ENCODE measurements at places on chromosomes 6 and 20. TPM values are rescaled to one million over a fixed set of nuclear protein-coding genes. Genes with fewer than 3 reads are reported as not detected.

Gene ULBP3
- 1.9 TPM for total RNA-seq

Gene NKX2-4
- not detected for total RNA-seq

Gene ABHD16B
- total RNA-seq = not detected

Gene MLN
- not detected for total RNA-seq

Gene RAET1L
- total RNA-seq = not detected

Gene ARID1B
- 27.8 TPM for total RNA-seq

Gene ZSCAN12
- 4.6 TPM for total RNA-seq

Gene PDE10A
- total RNA-seq = 1.6 TPM

Gene CTAGE9
- total RNA-seq = not detected

Gene ZSWIM3
- 5.7 TPM for total RNA-seq

Gene GPLD1
- total RNA-seq = 2.5 TPM

Gene RAET1G
- total RNA-seq = not detected

Gene BCKDHB
- total RNA-seq = 17.4 TPM

Gene RUNX2
- total RNA-seq = 0.18 TPM

Gene SMLR1
- not detected for total RNA-seq

Gene TAGAP
- total RNA-seq = not detected

Gene RNF39
- total RNA-seq = 0.14 TPM

Gene CST5
- not detected for total RNA-seq

Gene FLRT3
- 3.2 TPM for total RNA-seq

Gene ENPP5
- 6.5 TPM for total RNA-seq

Gene NKAIN4
- total RNA-seq = 3.0 TPM

Gene C6orf141
- total RNA-seq = 8.7 TPM

Gene TFAP2D
- not detected for total RNA-seq

Gene LPA
- not detected for total RNA-seq

Gene ZSCAN23
- total RNA-seq = 6.5 TPM

Gene MUC22
- not detected for total RNA-seq

Gene BMP7
- total RNA-seq = 43.9 TPM

Gene SEL1L2
- total RNA-seq = not detected

Gene RIPPLY2
- total RNA-seq = 0.90 TPM

Gene FAM229B
- 11.5 TPM for total RNA-seq

Gene EDN3
- total RNA-seq = not detected

Gene PDRG1
- 8.4 TPM for total RNA-seq

Gene SLC13A3
- 6.9 TPM for total RNA-seq

Gene SLC17A3
- total RNA-seq = not detected

Gene POM121L2
- not detected for total RNA-seq

Gene TCP11
- total RNA-seq = 0.31 TPM

Gene LY86
- total RNA-seq = not detected

Gene FHL5
- total RNA-seq = not detected

Gene CCR6
- total RNA-seq = not detected

Gene FABP7
- 0.28 TPM for total RNA-seq

Gene B3GAT2
- total RNA-seq = 0.18 TPM

Gene TPD52L1
- 15.6 TPM for total RNA-seq

Gene GATA5
- total RNA-seq = 0.55 TPM

Gene SLPI
- not detected for total RNA-seq

Gene OR2B3
- not detected for total RNA-seq

Gene CYP39A1
- not detected for total RNA-seq

Gene TREML2
- total RNA-seq = not detected

Gene GTSF1L
- not detected for total RNA-seq

Gene PROCR
- 64.9 TPM for total RNA-seq

Gene HLA-DOA
- 6.1 TPM for total RNA-seq

Gene PTCRA
- total RNA-seq = not detected

Gene PRRC2A
- 163 TPM for total RNA-seq
